Renal cortical epithelial cell (primary cell): ENCODE measurements at places on chromosomes 3 and 15.

DNA sequence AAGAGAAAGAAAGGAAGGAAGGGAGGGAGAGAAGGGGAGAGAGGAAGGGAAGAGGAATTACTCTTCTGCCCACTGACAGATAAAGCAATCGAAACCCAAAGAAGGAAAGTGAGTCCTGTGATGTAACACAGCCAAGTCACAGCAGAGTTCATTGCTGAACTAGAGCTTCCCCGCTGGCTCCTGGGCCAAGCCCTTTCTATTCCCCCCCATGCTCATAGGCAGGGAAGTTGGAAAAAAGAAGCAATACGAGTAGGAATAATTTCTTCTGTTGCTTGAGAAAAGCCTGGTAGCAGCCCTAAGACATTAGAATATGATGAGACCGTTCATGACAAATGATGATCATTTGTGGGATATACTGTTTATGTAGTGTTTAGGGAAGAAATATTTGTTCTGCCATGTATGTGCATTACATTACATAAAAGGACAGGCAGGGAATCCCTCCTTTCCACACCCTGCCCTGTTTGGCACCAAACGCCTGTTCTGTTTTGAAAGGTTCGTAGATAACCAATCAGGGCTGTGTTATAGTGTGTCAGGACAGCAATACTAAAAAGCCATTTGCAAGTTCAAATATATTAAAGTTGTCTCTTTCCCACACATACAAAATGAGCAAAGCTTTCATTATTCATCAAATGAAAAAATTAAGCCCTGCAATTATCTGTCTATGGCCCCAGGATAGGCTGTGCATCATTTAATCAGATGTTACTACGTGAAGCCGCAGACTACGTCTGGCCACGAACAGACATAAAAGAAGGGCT, 111.0 kb upstream of the TRPM1 start:
- no peak for DNase-seq

DNA sequence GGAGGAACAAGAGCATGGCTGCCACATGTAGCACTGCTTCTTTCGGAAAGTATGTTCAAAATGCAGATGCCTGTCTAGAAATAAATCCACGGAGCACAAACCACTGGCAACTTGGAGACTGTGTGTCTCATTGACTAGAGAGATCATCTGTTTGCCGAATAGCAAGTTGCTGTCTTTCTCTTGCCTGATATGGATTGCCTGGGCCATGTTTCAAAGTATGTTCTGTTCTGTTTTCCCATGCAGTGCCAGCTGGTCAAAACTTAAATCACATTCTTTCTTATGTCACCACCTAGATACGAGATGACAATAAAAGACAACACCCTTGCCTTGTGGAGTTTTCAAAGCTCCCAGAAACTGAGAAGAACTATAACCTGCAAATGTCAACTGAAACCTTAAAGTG, 318.9 kb downstream of the RYR3 start:
- no peak for DNase-seq

DNA sequence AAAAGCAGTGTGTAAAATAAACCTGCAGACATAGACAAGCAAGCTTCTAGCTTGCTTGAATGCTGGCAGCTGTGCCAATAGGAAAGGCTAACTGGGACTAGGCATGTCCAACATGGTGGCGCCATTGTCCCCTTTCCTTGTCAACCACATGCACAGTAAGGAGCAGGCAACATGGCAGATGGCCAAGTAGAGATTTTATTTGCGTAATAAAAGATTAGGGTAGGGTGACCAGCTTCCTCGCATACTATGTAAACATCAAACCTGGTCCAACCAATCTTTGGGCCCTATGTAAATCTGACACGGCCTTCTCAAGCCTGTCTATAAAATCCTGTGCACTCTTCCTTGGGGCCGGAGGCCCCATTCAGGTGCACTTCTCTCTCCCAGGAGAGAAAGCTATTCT, 575.4 kb upstream of the GOLIM4 start:
- DNase-seq, result no peak

DNA sequence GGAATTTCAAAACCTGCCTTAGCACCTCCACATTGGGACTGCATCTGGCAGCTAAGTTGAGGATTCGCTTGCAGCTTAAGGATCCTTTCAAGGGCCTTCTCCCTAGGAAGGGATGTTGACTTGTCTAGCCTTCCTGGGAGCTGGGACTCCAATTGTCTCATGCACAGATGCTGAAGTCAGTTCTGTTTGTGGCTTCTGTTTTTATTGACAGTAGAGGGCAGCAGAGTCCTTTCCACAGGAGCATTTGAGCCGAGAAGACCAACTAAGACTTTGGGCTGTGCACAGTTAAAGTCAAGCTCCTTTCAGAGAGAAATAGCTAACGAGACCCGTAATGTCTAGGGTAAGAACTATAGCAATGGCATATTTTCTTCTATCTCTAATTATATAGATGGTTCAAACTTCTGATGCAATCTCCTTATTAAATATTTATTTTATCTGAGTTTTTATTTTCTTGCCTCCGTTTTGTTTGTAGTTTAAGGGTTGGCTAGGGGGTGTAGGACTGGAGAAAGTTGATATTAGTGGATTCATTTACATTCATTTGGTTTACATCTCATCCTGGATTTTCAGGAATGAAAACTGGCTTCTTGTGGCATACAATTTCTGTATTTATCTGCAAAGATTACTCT, 59.7 kb upstream of the KBTBD8 start:
- peak; percentile 58 for DNase-seq

GRCh38 chr15:40927495-40927872, 1.7 kb upstream of the DLL4 start:
- no peak for DNase-seq

- no peak for DNase-seq
These were observed 1.7 kb downstream of the ARPIN start for GRCh38 chr15:89910891-89911626.

GRCh38 chr15:57506422-57506821, 85.3 kb upstream of the MYZAP start:
- no peak for DNase-seq

- DNase-seq, result no peak
These were observed 3.6 kb downstream of the FAM107A start for GRCh38 chr3:58573640-58574039.

DNA sequence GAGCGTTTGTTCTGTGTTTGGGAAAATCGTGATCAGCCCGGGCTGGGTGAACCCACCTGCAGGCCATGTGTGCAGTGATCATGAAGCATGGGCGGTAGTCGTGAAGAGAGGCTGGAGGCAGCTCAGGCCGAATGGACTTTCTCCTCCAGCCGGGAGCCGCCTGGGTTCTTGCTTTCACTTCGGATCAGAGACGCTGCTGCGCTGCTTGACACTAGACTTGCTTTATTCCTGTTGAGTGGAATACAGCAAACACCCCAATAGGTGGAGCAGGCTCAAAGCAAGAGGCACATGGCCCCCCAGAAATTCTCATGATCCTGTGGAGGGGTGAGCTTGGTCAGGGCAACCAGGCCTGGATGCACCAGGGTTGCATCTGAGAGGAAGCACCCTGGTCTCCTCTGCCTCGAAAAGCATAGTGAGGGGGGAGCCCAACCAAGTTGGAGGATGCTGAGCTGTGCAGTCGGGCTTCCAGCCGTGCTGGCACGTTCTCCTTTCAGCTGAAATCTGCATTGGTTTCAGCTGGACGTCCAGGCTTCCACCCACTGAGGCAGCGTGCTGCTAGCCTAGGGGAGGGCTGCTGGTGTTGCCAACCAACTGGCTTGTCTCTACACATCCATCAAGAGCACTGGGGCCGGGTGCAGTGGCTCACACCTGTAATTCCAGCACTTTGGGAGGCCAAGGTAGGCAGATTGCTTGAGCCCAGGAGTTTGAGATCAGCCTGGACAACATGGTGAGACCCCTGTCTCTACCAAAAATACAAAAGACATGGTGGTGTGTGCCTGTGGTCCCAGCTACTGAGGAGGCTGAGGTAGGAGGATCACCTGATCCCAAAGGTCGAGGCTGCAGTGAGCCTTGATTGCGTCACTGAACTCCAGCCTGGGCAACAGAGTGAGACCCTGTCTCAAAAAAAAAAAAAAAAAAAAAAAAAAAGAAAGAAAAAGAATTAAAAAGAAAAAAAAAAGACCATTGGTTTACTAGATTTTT, 2.8 kb upstream of the NRROS start:
- DNase-seq, result no peak

DNA sequence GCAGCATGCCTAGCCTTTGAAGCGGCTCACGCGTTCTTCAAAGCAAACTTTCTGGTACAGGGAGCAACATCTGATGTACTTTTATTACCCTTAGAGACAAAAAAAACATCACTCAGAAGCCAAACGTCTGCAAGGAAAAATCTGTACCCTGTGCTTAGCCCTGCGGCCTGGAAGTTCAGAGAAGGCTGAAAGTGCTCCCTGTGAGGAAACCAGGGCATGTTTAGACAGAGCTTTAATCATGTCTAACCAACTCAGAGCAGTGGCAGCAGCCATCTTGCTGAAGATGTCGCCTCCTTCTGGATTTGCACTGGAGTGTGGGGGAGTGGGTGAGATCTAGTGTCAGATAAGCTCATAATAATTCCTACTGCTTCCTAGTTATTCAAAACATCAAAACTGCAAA, 170.4 kb downstream of the P3H2 start:
- no peak for DNase-seq

DNA sequence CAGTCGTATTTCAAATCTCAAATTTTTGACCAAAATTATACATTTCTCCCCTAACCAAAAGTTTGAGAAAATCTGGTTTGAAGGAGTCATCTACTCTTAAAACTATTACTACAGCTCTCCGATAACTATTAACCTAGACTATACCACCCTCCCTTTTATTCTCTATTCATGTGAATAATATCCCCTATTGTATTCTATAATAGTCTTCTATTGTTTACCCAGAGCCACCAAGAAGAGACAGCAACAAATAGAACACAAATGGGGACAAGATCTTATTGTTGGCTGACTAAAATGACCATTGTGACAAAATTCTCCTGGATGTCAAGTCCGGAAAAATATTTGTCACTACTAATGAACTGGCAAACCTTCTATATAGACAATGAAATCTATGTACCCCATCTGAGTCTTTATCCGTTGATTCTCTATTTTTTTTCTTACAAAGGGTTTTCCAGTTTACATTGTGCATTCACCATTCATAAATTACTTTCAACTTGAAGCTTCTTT, 618.0 kb downstream of the CADM2 start:
- no peak for DNase-seq

DNA sequence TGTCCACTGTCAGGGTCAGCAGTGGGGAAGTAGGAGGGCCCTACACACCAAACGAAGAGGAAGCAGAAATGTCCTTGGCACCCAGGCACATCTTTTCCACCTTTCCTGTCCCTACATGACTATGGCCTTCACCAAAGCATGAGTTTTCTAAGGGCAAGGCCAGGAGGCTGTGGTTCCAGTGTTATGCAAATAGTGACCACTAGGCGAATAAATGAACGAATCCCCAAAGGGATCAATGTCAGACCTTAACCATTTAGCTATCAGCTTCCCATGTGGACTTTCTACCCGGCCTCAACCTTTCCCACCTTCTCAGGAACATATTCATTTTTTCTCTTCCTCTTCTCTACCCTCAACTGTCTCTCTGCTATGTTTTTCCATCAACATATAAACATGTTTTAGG, 63.1 kb downstream of the NTRK3 start:
- DNase-seq, result no peak

- peak; percentile 64 for DNase-seq
These were observed 382.9 kb downstream of the GABRG3 start for GRCh38 chr15:27353856-27354255.

GRCh38 chr3:67034371-67034770, 36.3 kb downstream of the KBTBD8 start:
- DNase-seq, result no peak

DNA sequence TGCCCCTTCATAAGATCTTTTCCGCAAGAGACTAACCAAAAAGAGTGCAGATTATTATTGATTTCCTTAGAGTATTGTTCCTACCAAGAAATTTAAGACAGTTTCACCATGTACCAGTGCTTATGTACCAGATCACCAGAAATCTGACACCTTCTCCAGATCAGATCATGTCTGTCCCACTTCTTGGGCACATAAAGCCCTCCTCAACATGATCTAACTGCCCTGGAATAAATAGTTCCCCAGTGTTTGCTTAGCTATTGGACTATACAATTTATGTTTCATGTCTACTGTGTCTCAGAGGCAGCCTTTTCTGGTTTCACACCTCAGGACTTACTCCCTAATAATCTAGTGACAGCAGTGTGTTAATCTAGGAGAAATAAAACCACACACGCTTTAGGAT, 46.8 kb downstream of the NME9 start:
- DNase-seq, result no peak

- peak; percentile 66 for DNase-seq
These were observed 59.9 kb downstream of the OXSM start for GRCh38 chr3:25849641-25850385.

GRCh38 chr3:7275396-7275795, 414.5 kb downstream of the GRM7 start:
- no peak for DNase-seq

- DNase-seq, result peak; percentile 88
These were observed 12.3 kb downstream of the CPNE9 start for GRCh38 chr3:9715764-9716437.

DNA sequence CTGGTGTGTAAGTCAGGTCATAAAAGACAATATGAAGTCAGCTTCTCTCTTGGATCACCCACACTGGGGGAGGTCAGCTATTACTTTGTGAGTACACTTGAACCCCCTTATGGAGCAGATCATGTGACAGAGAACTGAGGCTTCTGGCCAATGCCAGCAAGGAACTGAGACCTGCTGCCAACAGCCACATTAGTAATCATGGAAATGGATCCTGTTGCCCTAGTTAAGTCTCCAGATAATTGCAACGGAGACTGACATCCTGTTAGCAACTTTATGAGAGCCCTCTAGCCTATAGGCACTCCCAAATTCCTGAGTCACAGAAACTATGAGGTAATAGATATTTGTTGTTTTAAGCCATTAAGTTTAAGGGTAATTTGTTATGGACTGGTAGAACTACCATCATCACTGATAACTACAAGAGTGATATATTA, 110.4 kb upstream of the GMNC start:
- DNase-seq, result peak; percentile 50

DNA sequence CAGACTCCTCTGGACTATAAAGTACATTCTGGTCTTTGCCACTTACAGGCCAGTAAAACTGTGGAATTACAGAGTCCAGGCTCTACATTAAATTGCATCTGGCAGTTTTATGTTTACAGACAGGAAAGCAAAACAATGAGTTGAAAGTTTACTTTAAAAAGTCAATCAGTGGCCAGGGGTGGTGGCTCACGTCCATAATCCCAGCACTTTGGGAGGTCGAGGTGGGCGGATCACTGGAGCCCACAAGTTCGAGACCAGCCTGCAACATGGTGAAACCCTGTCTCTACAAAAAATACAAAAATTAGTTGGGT, 53.8 kb downstream of the TM4SF4 start:
- no peak for DNase-seq

DNA sequence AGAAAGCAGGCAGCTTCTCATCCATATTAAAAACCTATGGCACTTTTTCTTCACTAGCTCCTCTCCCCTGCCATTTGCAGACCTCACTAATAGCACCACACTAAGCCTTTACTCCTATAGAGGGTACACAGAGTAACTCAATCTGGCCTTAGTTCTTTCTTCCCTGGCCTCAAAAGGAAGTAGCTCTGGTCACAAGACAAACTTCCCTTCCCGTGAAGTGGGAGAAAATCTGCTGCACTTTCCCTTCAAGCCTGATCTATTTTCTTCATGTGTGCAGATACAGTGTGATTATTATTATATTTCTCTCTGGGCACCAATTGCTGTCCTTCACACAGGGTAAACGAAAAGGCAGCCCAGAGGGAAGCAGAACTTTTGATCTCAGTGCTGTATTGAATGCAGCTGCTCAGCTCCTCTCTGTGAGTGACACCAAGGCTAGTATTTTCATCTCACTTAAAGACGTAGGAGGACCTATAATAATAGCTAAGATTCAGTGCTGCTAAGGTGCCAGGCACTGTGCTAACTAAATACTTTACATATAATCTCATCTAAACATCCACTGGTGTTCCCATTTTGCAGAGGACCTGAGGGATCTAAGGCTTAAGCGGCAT, 61.9 kb upstream of the RASGRP1 start:
- DNase-seq, result no peak
